Ammon's horn (tissue), 1 donor: ENCODE measurements at places on chromosomes 2 and 18.

- DNase-seq = no peak
These were observed 199.1 kb downstream of the ZFP36L2 start for GRCh38 chr2:43027097-43027873.

DNA sequence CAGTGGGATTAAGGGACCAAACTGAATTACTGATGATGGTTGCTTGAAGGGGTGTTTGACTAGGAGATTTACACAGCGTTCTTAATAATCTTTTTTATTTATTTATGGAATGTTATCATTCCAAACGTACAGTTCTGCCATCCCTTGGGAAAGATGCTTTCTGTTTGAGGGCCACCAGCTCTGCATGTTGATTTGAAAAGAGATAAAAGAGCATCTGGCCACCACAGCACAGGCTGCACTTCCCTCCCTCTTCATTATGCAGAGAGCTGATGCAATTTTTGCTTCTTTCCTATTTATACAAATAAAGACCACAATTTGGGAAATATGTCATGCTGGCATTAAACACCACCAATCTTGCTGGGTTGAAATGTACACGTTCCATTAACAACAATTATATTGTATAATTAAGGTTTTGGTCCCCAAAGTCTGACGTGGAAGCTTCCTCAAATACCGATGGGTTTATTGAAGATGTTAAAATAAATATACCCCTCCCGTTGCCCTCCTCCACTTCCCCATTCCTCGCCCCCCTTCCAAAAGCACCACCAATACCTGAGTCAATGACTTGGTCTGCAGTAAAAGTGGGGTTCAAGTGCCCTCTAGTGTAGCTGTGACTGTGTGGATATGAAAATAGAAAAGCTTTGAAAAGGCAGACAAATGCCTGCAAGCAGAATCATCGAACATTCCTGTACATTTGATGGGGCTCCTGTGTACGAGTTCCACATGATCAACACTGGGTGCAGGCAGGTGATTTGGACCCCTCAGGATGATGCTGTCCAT lies 211.9 kb downstream of the HRH4 start:
- DNase-seq = peak; percentile 42

DNA sequence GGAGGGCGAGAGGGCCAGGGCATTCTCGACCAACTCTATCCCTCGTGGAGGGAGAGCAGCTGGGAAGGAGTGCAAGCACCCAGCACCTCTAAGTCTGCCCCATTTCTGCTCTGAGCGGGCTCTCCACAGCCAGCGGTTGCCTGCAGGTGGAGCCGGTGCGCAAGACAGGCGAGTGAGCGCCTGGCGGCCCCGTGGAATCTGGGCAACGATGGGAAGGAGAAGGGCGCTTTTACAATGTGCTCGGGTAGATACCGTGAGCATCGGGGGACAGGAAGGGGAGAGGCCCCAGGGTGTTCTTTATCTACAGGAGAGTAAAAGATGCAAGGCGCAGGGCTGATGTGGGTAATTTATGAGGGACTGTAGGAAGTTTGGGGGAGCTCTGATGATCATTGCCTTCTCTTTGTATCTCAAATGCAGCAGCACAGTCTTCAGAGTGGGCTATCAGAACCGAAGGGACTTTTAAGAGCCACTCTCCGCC lies 867 bp upstream of the TTL start:
- DNase-seq = peak; percentile 92

GRCh38 chr2:239167011-239167673 lies 233.7 kb downstream of the HDAC4 start:
- DNase-seq = no peak

DNA sequence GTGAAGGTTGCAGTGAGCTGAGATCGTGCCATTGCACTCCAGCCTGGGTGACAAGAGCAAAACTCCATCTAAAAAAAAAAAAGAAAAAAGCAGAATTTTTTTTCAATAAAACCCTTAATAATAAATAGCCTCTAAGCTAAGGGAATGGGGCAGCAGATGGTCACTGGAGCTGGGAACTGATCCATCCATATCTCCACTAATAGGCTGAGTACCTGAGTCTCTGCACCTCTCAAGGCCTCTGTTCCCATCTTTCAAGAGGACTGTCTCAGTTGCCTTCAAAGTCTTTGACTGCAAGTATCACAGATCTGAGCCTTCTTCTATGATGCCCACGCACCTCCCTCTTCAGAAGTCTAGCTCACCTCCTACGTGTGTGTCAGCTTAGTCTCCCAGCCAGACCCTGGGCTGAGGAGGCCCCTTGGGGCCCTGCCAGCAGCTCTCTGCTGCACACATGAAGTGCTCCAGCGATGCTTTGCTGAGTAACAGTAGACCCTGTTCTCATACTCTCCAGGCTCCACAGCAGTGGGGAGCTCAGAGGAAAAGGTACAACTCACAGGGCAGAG lies 32.9 kb downstream of the ST8SIA5 start:
- no peak for DNase-seq

GRCh38 chr18:78859686-78860085 lies 119.9 kb upstream of the SALL3 start:
- DNase-seq = no peak

- DNase-seq = no peak
These were observed 436.1 kb downstream of the LRRTM4 start for GRCh38 chr2:77086051-77086450.

DNA sequence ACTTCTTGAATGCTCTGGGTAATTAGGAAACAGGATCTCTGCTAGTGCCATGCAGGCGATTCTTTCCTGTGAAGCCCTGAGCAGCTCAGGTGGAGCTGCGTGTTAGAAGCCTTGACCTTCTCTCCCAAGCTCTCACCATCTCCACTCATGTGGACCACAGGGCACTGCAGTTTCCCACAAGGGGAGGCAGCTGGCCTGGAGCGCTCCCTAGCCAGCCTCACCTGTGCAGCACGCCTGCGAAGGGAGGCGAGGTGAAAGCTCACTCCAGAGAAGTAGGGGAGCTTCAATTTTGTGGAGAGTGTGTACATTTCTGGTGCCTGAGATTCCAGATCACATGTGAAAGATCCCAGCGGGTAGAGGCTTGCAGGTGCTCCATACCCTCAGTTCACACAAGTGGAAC lies 11.1 kb upstream of the HES6 start:
- DNase-seq = no peak

GRCh38 chr18:55515941-55516710 lies 71.9 kb downstream of the TCF4 start:
- DNase-seq = no peak

GRCh38 chr18:77557046-77557587 lies 307.5 kb downstream of the GALR1 start:
- no peak for DNase-seq

- no peak for DNase-seq
These were observed 89.3 kb upstream of the SLC66A3 start for GRCh38 chr2:11065833-11066485.

DNA sequence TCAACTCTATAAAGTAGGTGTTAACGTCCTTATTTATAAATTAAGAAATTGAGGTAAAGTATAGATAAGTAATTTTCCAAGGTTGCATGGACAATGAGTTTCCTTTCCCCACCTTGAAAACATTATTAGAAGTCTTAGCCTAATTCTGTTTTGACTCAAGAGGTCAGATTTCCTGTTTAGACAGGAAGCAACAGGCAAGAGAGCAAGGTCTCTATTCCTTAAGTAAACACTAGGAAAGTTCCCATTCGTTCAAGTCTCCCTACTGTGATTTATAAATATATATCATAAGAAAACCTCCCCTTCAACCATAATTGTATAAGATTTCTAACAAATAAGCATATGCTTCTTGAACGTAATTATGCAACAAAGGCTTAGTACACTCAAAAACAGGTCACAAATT lies 40.3 kb downstream of the CLASP1 start:
- no peak for DNase-seq

DNA sequence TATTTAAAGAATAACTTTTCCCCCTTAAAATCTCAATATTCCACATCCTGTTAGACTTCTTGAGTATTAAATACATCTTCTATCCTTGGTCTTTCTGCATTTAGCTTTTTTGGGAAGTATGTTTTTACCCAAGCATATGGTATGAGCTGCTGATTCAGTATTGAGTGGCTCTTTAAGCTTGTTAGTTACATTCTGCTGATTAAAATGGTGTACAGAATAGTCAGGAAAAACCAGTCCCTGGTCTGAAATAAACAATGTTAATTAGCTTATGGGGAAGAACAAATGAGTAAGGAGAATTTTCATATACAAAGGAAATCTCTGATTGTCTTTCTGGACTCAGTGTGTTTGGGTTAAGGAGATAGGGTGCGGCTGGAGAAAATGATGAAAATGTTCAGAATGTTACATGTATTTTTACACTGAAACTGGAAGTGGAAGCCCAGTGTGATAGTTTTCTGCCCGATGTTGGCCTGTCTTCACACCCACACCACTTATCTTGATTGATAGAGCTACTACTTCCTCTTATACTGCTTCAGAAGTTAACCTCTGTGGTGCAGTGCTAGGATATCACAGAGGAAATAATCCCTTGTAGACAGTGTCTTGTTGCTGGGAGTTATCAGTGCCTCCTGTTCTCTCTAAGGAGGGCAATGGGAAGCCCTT lies 84.0 kb downstream of the MSH2 start:
- no peak for DNase-seq

- DNase-seq = no peak
These were observed 115.9 kb upstream of the ARHGAP28 start for GRCh38 chr18:6613581-6613980.

GRCh38 chr2:149090706-149091105 lies 52.2 kb downstream of the LYPD6B start:
- DNase-seq = no peak

- DNase-seq = no peak
These were observed 53.2 kb upstream of the SLC4A10 start for GRCh38 chr2:161571051-161571429.

GRCh38 chr18:59874166-59874565 lies 25.6 kb upstream of the PMAIP1 start:
- DNase-seq = no peak

DNA sequence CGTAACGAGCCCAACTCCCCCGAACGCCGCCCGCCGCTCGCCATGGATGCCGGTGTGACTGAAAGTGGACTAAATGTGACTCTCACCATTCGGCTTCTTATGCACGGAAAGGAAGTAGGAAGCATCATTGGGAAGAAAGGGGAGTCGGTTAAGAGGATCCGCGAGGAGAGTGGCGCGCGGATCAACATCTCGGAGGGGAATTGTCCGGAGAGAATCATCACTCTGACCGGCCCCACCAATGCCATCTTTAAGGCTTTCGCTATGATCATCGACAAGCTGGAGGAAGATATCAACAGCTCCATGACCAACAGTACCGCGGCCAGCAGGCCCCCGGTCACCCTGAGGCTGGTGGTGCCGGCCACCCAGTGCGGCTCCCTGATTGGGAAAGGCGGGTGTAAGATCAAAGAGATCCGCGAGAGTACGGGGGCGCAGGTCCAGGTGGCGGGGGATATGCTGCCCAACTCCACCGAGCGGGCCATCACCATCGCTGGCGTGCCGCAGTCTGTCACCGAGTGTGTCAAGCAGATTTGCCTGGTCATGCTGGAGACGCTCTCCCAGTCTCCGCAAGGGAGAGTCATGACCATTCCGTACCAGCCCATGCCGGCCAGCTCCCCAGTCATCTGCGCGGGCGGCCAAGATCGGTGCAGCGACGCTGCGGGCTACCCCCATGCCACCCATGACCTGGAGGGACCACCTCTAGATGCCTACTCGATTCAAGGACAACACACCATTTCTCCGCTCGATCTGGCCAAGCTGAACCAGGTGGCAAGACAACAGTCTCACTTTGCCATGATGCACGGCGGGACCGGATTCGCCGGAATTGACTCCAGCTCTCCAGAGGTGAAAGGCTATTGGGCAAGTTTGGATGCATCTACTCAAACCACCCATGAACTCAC lies 673 bp downstream of the PCBP1 start:
- peak; percentile 74 for DNase-seq

DNA sequence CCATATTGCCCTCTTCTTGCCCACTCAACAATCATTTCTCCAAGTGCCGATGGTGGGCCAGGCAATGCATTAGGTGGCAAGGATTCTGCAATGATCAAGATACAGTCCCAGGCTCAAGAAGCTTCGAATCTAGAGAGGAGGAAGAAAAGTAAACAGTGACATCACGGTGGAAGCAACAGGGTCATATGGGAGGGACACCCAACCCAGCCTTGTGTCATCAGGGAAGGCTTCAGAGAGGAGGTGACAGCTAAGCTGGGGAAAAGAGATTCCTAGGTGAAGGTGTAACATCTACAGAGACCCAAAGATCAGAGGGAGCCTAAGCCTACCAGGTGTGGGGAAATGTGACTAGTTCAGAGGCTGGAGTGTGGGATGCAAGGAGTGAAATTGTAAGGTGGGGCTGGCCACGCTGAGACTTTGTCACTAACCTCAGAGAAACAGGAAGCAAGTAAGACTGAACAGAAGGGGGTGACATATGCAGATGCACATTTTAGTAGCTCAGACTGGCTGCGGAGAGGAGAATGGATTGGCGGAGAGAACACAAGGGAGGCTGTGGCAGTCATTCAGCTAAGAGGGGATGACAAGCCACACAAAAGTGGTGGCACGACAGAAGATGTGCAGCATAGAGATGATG lies 104.9 kb downstream of the ANKRD44 start:
- peak; percentile 41 for DNase-seq

GRCh38 chr2:2708575-2709430 lies 377.7 kb upstream of the MYT1L start:
- DNase-seq = no peak

GRCh38 chr2:67374949-67375348 lies 22.2 kb upstream of the ETAA1 start:
- DNase-seq = no peak

DNA sequence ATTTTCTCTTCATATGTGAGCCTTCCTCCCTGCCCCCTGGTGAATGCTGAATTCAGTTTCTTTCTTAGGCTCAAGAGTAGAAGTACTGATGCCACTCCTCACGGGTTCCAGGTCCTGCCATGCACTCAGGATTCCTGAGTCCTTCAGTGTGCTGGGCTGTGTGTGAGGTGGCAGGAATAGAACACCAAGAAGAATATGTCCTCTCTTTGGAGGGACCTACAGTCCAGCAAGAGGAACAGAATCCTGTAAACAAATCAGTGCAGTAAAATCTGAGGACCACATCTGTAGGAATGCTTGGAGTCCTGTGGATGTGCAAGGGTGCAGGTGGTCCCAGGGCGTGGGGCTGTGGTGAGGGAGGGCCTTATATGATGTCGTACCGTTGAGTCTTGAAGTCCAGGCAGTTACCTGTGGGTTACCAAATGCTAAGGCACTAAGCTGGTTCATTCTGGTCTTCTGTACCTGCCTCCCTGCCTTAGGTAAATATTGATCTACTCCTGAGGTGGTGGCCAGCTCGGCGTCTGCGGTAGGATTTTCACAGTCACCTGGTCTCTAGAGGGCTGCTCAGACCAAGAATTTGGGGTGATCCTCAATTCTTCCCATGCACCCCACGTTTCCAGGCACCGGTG lies 5.5 kb downstream of the ASAP2 start:
- no peak for DNase-seq

DNA sequence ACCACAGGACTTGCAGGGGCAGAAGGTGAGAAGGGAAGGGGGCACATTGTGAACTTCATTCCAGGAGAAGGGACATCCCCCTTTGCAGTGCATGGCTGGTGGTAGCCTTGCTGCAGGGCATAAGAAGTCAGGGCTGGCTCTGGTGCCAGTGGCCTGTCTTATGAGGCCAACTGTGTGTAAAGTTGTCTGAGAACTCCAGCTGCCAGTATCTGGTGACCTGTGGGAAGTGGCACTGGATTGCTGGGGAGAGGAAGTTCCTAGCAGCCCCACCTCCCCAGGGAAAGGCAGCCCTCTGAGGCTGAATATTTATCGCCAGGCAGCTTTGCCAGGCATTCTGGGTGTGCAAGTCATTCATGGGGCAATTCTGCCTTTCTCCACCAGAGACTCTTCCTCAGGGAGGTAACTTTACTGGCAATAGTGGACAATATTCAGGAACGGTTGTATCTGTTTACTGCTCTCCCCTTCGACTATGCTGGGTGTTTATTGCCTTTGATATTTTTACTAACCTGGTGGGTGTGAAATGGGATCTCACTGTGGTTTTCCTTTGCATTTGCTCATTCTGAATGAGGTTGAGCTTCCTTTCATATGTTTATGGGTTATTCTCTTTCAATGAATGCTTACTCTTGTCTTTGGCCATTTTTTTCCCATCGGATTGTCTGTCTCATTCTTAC lies 12.3 kb downstream of the TRPM8 start:
- DNase-seq = no peak
